ENCODE measurements at places on chromosomes 12 and 14.

DNA sequence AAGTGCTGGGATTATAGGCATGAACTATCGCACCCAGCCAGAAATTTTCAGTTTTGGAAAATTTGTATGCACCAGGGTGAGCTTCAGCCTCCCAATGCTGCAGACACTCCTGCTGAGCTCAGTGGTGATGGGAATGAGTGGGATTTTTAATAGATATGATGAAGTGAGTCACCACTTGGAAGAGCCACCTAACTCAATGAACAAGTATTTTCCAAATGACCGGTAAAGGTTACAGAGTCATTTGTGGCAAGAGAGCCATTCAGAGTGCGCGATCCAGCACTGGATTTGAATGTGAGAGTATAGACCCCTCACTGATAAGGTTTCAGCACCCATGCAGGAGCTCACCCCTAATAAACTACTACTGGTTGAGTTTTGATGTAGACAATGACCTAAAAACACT lies 100.7 kb downstream of the PPP2R5C start:
- no peak for DNase-seq

DNA sequence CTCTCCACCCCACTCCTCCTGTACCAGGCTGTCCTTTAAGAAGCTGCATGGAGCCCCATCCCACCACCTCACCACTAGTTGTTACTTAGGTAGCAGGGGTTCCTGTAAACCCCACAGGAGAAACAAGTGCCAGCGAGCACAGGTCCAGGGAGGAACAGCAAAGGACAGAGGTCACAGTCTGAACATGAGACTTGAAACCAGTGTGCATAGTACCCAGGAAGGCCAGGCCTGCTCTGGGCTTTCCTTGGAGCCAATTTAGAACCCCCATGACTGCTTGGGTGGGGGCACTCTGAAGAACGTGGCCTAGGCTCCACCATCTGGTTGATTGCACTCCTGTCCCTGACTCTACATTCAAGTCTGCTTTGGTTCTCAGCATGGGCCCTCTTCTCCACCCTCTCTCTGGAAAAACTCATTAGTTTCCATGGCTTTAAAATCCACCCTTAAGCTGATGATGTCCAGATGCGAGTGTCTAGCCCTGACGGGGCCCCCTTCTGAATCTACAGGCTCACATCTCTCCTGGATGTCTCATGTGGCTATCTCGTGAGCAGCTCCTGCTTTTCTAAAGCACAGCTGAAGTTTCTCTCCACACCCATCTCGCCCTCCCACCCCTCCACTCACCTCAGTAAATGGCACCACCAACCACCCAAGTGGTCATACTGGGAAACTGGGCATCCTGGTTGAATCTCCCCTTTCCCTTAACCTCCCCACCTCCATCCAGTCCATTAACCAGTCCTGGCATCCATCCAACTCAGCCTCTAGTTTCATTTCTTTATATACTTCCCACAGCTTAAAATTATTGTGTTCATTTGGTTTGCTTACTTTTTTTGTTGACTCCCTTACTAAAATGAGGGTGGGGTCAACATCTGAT lies 8.4 kb downstream of the KRT3 start:
- DNase-seq = no peak

- DNase-seq = no peak
Measured at GRCh38 chr14:75995372-75996041, 9.9 kb downstream of the IFT43 start.

DNA sequence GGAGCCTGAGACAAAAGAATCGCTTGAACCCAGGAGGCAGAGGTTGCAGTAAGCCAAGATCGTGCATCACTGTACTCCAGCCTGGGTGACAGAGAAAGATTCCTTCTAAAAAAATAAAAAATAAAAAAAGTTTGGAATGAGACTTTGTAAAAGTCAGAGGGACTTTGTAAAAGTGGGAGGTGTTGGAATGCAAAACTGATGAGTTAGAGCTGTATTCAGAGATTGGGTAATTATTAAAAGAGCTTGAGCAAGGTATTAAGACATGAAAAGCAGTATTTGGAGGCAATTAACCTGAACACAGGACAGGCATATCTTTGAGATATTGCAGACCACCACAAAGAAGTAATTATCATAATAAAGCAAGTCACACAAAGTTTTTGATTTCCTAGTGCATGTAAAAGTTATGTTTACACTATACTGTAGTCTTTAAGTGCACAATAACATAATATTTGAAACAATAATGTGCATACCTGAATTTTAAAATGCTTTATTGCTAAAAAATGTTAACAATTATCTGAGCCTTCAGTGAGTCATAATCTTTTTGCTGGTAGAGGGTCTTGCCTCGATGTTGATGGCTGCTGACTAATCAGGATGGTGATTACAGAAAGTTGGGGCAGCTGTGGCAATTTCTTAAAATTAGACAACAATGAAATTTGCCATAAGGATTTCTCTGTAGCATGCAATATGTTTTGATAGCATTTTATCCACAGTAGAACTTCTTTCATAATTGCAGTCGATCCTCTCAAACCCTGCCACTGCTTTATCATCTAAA lies 33.1 kb downstream of the PHLDA1 start:
- no peak for DNase-seq

DNA sequence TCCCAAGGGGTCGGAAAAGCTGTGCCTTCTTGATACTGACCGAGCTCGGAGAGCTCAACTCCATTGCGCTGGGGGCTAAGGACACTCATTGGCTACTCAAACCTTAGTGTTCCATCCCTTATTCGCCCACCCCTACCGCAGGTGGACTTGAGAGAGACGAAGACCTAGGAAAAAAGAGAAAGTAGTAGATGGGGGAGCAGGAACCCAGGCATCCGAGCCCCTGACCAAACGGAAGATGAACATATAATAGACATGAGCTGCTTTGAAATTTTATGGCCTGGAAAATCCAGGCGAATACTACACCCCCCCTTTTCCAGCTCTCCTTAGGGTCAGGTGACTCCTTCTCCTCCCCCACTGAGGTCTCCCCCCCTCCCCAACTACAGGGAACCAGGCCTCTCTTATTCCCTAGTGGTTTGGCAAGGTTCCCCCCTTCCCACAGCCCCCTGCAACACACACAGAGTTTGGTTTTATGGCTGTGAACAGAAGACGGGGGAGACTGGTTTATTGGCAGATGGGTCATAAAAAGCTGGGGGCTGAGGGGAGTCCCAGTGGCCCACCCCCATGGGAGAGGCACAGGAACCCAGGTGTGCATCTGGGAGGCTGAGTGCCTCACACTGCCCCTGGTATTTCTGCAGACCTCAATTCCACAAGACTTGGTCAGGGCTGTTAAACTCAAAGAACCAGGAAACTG lies 1.6 kb downstream of the GDF11 start:
- no peak for DNase-seq

DNA sequence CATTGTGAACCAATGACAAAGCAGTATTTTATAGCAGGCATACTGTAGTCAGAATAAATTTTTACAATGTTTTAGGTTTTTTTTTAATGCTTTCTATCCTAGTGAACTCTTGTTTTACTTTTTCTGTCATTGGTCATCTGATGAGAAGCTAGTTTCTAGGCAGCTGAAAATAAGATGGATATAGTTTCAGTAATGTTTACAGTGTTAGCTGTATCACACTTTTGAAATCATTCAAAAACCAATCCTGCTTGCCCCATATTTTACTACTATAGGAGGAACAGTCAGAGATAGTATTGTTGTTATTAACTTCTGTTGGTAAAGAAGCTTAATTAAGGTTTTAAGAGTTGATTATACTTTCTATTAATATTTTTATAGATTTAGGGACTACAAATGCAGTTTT lies 24.5 kb downstream of the USP15 start:
- no peak for DNase-seq

GRCh38 chr12:98814254-98814653 lies 169.2 kb downstream of the APAF1 start:
- DNase-seq = no peak

DNA sequence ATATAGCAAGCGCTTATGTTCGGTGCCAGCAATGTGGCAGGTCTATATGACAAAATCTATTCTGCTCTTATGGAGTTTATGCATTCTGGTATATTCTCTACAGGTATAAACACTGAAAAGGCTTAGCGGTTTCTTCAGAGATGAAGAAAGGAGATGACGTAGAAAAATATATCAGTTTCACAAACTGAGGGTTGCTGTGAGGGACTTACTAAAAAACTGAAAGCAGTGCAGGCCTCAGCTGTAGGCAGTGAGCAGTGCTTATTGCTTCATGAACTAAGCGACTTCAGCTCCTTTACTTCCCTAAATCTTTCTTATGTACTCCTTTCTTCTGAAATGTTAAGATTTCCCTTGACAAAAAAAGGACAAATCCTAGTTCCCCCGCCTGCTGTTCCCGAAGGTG lies 4.5 kb downstream of the DDX47 start:
- DNase-seq = no peak

DNA sequence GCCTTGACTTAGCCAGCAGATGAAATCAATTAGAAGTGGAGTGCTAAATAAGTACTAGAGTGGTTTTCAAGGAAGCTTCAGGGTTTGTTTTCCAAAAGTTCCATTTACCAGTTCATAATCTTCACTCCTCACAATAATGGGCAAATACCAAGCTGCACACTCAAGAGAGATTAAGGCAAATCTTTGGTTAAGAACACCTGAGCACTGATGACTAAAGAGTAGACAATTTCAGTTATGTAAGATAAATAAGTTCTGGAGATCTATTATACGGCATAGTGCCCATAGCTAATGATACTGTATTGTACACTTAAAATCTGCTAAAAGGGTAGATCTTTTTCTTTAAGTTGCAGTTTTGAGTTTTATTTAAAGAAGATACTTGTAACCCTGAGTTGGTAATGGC lies 125.0 kb downstream of the ARMH4 start:
- no peak for DNase-seq

DNA sequence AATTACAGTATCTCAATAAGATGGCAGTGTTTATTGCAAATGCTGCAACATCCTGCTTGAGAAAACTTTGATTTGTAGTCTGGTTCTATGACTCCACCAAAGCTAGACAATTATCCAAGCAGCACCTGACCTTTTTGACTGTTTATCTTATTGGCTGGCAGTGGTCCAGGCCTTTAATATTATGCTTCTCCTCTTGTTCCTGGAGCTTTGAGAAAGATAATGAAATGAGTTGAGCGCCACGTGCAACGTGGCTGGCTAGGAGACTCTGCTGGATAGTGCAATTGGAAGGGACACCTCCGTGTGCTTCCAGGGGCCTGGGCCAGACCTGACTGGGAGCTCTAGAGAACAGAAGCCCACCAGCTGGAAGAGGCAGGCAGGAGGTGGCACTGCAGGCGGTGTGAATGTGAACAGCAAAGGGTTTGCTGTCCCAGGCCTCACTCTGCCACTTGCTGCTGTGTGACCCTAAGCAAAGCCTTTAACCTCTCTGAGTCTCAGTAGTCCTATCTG lies 349.3 kb downstream of the CACNA1C start:
- DNase-seq = no peak

DNA sequence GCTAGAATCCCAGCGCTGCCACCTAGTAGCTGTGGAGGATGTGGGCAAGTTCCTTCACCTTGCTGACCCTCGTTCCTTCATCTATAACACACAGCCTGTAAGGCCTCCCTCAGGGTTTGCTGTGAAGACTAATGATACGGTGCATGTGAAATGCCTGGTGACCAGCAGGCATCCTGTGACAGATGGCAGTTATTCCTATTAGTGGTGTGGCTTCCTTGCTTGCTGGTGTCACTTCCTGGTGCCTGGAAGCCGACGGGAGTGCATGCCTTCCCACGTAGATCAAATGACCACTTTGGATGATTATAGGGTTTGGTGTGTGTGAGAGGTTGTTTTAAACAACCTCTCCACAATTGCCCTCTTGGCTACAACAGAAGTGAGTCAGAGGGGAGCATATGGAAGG lies 894.9 kb downstream of the VRK1 start:
- DNase-seq = no peak

- no peak for DNase-seq
Measured at GRCh38 chr14:69982220-69982839, 103.1 kb downstream of the SMOC1 start.

All from GM10248 (cell line).